Sigmoid colon (tissue), 7 donors: ENCODE measurements at places on chromosomes 6 and 20.

DNA sequence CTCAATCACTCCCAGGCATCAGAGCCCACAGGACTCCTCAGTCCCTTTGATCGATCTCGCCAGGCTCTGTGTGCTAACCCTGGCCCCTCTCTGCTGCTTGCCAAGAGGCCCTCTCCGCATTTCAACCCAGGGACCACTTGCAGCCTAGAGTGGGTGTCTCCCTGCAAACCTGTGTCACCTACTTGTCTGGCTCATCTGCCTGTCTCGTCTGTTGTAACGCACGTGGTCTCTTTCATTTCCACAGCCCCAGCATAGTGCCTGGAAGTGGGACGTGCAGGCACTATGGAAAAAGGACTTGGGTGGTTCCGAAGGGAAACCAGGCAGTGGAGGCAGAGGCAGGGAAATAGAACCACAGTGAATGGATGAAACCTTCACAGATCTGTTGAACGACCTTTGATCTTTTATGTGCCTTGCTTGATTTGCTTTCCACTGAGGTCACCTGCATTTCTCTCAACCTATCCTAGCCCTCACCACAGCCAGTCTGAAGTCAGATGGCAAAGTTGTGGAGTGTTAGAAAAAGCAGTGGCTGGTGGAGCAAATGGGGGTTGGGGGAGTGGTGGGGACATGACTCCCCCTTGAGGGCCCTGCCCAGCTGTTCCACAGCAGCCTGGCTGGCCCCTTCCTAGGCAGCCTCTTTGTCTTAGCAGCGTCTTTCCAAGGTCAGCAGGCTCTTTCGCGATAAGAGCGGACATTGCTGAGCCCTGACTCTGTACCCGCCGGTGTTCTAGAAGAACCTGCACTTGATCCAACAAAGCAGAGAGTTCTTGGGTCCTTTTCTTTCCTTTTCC, 55.8 kb upstream of the TAGAP start:
- DNase-seq, result no peak

DNA sequence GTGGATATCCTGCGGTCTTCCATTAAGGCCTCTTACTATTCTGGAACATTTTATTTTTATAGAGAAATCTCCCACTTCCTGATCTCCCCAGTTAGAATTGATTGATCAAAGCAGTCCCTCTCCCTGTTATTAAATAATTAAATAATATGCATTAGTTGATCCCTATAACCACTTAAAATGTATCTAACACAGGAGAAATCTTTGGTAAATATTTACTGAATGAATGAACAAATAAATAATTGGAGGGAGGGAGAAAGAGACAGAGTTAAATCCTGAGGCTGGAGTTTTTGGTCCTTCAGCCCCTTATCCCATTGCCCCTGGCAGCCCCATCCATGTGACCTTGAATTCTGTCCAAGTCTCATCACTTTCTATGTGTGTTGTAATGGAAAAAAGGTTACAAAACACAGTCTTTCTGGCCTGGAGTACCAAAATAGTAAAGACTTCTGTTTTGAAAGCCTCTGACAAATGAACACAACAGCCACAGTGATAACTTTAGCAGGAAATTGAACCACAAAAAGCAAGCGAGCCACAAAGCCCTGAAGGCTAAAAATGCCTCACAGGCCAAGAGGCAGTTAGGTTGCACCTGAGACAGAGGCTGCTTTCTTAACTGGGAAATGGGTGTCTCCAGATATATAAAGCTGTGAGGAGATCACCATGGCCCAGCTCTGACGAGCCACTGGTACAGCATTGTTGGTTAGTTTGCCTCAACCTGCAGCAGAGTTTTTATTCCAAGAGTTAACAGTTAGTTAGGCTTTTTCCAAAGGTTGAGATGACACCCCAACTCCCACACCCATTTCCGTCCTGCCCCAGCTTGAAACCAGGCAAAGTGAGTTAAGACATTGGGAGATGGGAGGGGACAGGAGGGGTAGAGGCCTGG, 11.3 kb downstream of the NT5E start:
- DNase-seq, result no peak

DNA sequence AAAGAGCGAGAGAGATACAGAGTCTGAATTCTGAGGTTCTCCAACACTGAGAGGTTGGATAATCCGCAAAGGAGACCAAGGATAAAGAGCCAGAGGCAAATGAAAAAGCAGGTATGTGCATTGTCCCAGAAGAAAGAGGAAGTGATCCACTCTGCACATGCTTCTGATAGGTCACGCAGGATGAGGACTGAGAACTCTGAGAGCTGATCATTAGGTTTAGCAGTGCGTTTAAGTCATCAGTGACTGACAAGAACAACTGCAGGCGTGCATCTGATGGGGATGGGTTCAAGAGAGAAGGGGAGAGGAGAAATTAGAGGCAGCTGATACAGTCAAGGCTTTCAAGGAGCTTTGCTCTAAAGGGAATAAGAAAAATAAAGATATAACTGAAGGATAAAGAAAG, 301.2 kb upstream of the SGK1 start:
- DNase-seq, result no peak

- DNase-seq, result no peak
These were observed 149.1 kb downstream of the EDN1 start for GRCh38 chr6:12439296-12439695.

- no peak for DNase-seq
These were observed 363.3 kb downstream of the KIF16B start for GRCh38 chr20:16209951-16210361.

DNA sequence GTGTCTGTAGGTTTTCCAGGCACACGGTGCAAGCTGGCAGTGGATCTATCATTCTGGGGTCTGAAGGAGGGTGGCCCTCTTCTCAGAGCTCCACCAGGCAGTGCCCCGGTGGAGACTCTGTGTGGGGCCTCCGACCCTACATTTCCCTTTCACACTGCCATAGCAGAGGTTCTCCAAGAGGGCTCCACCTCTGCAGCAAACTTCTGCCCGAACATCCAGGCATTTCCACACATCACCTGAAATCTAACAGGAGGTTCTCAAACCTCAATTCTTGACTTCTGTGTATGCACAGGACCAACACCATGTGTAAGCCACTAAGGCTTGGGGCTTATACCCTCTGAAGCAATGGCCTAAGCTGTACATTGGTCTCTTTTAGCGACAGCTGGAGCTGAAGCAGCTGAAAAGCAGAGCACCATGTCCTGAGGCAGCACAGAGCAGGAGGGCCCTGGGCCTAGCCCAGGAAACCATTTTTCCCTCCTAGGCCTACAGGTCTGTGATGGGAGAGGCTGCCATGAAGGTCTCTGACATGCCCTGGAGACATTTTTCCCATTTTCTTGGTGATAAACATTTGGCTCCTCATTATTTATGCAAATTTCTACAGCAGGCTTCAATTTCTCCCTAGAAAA, 253.3 kb downstream of the ERMARD start:
- peak; percentile 13 for DNase-seq

- no peak for DNase-seq
These were observed 4.1 kb downstream of the PRR18 start for GRCh38 chr6:166304106-166304505.

DNA sequence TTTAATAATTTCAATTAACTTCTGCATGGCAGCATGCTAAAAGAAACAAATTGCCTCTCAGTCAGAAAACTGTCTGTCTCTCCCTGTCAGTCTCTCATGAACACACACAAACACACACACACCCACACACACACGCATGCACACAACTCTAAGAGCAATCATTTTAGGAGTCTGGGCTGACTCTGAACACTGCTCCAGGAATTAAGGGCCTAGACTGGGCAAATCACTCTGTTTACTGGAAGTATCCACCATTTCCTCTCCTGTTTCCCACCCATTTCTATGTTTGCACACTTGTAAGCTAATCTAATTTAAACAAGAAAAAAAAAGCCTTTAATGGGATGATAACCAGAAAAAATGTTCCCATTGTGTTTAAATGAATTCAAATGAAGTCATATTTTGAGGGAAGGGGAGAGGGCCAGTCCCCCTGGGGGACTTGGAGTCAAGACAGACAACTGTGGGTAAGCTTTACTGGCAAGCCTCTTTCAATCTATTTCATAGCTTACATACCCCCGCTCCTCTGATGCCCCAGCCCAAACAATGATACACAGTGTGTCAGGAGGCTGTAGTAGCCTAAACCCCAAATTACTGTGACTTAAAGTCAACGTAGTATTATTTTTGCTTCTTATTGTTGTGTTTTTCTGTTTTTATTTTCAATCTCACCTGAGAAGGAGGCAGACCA, 447.8 kb upstream of the FLRT3 start:
- no peak for DNase-seq

GRCh38 chr6:96898241-96898851, 655 bp upstream of the NDUFAF4 start:
- no peak for DNase-seq

DNA sequence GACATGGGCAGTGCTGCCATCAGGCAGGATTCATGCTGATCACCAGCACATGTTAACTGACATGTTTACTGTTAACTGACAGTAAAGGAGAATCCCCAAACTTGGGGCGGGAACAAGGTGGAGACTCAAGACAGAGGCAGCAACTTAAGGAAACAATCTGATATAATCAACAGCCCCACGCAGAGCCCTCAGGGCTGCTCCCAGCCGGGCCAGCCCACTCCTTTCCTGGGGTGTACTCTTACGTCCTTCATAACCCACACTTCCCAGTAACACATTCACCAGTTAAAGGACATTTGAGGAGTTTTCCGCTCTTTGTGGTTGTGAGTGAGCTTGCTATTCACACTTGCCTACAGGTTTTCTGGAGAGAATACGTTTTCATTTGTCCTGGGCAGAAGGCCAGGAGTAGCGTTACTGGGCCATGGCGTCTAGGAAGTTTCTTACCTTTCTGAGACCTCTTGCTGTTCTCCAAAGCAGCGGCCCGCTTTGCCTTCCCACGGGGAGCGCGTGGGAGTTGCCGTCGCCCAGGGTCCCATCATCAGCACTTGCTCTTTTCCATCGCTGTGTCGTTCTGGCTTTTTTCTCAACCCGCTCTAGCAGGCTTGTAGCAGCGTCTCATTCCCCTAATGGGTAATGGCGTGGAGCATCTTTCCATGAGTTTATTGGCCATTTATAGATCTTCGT, 56.4 kb downstream of the FOXF2 start:
- no peak for DNase-seq

DNA sequence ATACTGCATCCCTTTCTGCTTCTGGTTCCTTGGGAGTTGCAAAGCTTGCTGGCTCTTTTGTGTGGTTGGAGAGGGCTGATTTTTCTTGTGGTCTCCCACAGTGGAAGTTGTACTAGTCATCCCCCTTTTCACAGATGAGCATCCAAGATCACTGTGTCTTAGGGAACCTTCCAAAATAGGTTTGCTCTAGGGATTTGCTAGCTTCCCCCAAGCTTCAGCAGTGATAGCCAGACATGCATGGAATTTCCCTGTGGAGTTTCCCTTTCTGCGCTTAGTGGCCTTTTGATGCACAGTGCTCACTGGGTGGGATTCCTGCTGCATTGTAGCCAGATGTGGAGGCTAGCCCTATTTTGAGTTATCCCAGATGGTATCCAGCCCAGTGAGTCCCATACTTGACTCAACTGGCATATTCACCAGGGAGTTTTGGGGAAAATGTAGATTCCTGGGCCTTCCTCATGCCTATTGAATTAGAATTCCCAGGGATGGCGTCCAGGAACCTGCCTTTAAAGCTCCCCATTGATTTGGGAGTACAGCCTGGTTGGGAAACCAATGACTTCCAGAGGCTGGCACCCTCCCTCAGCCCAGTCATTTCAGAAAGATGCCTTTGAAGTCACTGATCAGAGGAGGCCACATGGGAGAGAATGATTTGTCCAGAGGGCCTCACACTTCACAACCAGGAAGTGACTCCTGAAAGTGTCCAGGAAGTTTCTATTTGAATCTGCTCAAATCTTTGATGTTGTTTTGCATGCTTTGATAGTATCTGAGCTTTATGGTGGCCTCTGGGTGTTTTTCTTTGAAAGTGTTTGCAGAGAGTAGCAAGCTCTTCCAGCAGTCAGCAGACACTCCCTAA, 25.9 kb downstream of the PPARD start:
- DNase-seq, result no peak

GRCh38 chr6:161139766-161140553, 133.9 kb downstream of the AGPAT4 start:
- peak; percentile 78 for DNase-seq

GRCh38 chr6:125904871-125905270, 51.7 kb upstream of the HINT3 start:
- no peak for DNase-seq

DNA sequence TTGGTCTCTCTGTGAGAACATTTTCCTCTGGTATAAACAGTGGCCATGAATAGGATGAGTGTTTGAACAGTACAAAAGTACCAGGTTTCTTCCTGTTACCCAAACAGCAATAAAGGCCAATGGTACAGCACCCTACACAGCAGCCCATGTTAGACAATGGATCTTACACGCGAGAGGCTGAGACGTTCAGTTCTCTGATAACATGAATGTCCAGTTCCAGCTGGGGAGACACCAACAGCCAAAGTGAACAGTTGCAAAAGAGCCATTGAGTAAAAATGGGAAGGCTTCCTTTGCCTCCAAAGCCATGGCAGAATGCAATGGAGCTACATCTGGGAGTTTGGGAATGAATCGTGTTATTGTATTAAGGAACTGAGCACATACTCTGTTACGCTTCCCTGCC, 246.8 kb upstream of the SGK1 start:
- DNase-seq, result no peak

DNA sequence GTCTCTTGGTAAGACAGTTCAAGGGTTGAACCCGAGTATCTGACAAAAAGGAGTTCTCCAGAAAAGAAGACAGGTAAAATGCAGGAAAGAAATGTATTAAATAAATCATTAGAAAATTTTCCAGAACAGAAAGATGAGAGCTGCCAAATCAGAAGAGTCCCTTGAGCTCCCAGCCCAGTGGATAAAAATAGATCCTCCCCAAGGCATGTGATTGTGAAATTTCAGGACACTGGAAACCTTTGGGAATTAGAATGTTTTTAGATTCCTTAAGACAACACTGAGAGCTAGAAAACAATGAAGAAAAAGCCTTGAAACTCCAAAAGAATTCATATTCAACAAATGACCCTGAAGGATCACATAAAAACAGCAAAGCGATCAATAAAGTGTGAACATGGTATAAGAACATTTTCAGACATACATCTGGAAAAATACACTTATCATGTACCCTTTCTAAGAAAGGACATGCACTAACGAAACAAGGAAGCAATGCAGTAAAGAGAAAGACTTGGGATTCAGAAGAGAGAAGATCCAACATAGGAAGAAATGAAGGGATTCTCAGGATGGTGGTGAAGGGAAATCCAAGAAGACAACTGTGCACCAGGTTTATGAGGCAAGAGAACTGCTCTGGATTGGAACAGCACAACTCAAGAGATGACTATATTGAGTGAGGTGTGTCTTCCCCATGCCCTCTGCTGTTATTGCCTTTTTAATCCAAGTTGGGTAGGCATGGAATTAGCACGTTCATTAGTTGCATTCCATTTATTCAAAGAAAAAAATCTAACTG, 390.4 kb downstream of the SYNE1 start:
- DNase-seq, result no peak
